ENCODE measurements at places on chromosomes 7 and 10.
A peak's percentile ranks its signal among the peaks of the same experiment; 100 is the strongest.

- DNase-seq, result no peak
Observed at GRCh38 chr10:58976254-58976653, 200.2 kb upstream of the PHYHIPL start.

DNA sequence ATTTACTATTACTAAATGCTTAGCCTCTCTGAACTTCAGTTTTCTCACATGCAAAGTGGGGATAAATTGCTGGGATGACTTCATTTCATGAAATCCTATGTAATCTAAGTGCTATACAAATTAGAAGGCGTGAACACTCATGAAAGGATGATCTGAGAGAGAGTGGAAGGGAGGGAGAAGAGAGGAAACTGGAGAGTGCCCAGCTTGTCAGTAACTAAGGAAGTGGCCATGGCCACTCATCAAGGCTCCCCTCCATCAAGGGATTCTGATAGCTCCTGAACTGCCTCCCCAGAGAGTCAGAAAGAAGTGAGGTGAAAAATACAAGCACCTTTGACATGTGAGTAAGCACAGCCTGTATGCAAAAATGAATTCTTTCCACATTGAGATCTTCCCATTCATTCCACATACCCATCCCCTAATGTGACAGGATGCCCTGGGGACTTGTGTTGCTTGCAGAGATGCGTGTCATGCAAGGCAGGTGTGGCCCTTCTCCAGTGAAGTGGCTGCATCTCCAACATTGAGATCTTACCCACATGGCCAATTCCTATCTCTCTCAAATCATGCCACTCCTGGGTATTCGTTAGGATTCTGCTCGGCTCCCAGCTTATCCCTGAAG, 76.5 kb upstream of the ITPRID1 start:
- no peak for DNase-seq

- no peak for DNase-seq
Observed at GRCh38 chr10:121921238-121921931, 6.4 kb downstream of the ATE1 start.

DNA sequence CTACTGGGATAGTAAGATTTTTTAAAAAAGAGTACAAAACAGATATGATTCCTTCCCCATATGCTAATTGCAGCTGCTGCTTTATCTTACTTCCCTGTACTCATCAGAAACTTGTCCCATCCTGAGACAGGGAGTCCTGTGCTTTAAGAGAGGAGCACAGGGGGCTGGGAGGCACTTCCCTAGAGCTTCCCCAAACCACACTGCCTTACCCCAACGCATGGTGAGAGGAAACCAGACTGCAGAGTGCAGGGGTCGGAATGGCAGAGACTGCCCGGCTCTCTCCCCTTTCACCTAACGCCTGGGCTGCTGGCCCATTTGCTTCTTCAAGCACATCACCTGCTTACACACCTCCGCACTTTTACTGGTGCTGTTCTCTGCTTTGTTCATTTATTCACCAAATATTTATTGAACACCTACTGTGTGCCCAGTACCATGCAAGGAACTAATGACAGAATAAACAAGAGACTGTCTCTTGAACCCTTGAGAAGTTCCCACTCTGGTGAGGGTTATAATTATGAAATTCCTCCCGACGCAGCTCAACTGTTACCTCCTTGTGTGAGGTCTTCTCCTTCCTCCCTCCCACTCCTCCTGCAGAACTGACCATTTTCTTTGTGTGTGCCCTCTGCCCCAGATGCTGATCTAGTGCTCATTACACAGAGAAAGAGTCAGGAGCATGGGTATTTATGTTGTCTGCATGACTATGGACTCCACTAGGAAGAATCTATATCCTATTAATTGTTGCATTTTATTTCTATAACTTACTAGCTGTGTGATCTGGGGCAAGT, 289.7 kb downstream of the TCF7L2 start:
- no peak for DNase-seq

DNA sequence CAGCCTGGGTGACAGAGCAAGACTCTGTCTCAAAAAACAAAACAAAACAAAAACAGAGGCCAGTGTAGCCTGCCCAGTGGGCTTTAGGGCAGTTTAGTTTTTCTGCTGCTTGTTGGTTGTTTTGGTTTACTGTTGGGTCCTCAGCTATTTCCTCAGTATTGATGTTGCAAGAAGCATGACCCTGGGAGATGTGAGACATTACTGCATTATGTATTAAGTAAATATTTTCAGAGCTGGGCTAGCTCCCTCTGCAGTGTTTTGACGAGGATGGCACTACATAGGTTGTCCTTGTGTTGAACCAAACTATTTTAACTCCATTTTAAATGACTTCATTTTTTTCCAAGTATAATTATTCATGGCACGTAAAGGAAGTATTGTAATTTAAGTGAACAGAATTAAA, 4.8 kb downstream of the AKAP9 start:
- DNase-seq, result peak; percentile 24

DNA sequence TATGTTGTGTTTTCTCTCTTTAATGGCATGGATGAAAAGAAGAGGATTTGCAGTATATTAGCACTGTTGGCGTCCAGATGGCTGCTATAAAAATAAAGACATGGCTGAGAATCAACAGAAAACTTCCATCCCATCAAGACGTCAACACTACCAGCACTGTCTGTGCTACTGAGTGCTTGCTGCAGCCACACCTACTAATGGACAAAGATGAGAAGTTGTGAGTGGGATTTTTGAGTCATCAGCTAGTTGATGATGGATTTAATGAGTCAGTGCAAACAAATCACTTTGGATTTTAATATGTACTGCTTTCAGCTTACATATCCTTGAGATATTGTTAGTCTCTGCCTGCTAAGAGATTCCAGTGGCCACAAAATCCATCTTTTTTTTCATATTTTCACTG, 631.0 kb upstream of the ANKRD30A start:
- no peak for DNase-seq
